ENCODE measurements at places on chromosomes 5 and 9.

DNA sequence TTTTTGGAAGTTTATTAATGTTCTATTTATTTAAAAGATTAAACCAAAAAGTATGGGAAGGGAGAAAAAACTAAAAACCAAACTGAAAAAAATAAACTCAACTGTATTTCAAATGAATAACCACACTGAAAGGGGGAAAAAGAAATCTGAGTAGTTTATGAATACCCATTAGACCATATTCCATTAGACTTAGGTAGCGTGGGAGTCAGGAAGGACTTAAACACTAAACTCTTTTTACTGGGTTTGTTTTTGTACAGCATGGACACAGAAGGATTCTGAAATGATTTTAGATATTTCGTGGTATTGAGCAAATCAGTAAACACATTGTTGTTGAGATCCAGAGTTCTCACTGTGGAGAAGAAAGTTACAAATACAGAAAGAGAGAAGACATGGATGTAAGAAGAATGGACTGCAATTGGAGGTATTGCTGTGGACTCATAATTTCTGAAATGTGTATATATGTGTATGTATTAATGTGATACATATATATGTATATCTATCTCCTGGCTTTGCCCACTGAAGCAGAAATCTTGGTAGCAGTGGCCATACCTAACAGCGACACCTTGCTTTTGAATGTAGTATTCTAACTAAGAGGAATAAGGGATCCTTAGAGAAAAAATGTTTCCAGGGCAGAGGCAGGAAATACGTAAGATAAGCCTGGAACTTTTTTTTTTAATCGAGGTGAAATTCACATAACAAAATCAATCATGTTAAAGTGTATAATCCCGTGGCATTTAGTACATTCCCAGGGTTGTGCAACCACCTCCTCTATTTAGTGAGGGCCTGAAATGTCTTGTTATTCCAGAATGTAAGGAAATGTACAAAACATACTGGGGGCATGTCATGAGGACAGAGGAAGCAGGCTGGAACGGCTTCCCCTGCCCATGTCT, 228.8 kb downstream of the SMARCA2 start:
- no peak for DNase-seq

GRCh38 chr5:136466041-136466415, 100.7 kb upstream of the TRPC7 start:
- no peak for DNase-seq

GRCh38 chr5:6308683-6309082, 69.7 kb downstream of the MED10 start:
- DNase-seq, result no peak

DNA sequence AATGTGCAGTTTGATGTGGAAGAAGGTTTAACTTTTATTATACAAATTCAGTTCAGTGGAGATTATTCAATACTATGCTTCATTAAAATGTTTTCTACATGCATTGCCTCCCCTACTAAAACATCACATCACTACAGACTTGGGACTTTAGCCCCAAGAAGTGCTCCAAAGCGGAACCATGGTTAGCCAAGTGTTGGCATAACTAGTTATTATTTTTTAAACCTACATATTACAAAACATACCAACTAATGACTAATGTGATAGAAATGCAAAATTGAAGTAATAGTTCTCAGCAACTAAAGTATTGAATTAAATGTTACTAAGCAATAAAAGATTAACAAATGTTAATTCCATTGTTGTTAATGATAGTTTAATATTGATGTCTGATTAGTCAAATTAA, 74.5 kb downstream of the XRCC4 start:
- no peak for DNase-seq

DNA sequence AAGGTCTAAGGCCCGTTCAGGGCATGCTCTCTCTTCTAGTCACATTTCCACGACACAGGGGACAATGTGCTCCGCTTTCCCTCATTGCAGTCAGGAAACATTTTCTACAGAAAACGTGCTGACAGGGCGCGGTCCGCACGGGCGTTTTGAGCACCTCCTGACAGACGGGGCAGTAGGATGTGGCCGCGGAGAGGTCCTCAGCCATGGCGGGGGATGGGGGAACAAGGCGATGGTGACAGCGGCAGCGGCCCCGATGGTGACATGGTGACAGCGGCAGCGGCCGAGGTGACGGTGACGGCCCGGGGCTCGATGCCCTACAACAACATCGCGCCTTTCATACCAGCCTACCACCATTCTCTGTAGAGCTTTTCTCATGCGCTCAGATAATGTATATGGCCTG, 4.1 kb downstream of the PLPP1 start:
- no peak for DNase-seq

DNA sequence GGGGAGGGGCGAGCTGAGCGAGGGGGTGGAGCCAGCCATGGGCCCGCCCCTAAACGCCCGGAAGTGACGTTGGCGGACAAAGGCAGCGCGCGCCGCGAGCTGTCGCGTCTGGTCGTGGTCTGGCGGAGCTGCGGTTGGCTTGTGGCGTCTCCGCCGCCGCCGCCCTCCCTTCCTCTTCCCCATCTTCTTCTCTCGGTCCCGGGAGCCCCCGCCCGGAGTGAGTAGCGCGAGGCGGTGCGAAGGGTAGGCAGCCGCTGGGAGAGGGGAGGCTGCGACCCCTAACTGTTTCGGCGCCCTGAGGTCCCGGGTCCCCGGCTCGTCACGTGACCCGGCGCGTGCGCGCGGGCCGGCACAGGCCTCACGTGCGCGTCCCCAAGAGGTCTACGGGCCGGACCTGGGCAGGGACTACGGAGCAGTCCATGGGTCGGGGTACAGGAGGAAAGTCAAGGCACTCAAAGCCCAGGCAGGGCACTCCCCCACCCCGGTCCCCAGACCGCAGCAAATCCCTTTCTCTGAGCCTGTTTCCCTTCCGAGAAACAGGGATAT, at the start of gene NTMT1:
TSS of gene NTMT1 (plus strand) at position 85 of the 546 bp plus-strand sequence. CDS start 6,541 bp downstream, outside the sequence.
- peak; percentile 54 for DNase-seq

GRCh38 chr5:113367586-113367985, 67.2 kb downstream of the TSSK1B start:
- no peak for DNase-seq

DNA sequence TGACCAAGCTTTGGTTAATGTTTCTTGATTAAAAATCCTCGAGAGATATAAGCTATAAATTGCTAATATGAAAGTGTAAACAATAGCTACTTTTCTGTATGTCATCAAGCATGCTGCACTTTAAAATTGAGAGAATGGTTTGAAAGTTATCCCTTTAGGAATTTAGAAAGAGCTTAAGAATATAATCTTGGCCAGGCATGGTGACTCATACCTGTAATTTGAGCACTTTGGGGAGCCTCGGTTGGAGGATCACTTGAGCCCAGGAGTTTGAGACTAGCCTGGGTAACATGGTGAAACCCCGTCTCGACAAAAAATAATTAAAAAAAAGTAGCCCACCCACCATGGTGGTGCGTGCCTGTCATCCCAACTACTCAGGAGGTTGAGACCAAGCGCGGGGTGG, 12.2 kb upstream of the MROH2B start:
- DNase-seq, result no peak

GRCh38 chr9:33782395-33783152, 12.8 kb upstream of the PRSS3 start:
- no peak for DNase-seq

DNA sequence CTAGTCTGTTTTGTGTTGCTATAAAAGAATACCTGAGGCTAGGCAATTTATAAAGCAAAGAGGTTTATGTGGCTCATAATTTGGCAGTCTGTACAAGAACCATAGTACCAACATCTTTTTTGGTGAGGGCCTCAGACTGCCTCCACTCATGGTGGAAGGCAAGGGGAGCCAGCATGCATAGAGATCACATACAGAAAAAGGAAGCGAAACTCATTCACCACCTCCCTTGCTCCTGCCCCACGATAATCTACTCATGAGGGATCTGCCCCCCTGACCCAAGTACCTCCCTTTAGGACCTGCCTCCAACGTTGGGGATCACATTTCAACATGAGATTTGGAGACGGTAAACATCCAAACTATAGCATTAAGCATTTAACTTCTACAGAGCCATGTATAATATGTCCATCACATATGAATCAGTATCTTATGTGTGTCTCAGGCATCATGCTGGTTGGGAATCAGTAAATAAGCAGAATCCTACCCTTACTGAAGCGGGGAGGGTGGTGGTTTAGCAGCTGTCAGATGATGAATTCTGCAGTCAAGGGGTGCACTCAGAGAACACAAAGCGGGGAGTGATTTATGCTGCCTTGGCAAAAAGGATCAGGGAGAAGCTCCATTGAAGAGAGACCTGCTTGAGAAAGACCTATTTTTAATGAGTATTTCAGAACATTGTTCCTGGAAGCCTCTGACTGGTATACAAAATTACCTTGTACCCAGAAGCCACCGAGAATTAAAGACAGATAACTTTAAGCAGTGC, 34.8 kb downstream of the HMGXB3 start:
- DNase-seq, result no peak

DNA sequence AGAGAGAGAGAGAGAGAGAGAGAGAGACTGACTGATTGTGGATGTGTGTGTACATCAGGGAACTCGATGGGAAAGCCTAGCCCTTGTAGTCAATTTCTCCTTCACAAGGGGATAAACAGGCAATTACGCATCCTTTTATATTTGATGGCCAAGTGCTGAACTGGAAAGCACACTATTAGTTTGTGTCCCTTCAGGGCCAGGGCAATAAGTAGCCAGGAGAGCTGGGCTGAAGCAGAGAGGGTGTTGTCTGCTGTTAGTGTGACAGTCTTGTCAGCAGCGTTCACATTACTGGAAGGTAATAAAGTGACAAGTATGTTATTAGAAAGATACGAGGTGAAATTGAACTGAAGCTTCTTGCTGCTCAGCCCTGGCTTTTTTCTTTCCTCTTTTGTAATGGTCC, 457.7 kb downstream of the BNC2 start:
- DNase-seq, result no peak

GRCh38 chr5:1337489-1338195, 7.3 kb downstream of the CLPTM1L start:
- DNase-seq, result no peak

DNA sequence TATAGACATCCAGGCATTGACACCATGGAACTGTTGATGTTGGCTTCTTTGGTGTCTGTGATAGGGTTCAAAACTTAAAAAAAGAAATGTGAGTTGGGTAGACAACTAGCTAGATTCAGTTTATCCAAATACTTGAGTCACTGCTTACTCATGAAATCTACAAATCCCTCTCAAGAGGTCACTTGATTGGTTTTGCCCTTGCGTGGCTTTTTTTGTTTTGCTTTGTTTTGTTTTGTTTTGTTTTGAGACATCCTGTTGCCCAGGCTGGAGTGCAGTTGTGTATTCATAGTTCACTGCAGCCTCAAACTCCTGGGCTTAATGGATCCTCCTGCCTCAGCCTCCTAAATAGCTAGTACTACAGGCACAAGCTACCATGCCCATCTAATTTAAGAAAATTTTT, 10.5 kb upstream of the ENTREP1 start:
- DNase-seq, result no peak

DNA sequence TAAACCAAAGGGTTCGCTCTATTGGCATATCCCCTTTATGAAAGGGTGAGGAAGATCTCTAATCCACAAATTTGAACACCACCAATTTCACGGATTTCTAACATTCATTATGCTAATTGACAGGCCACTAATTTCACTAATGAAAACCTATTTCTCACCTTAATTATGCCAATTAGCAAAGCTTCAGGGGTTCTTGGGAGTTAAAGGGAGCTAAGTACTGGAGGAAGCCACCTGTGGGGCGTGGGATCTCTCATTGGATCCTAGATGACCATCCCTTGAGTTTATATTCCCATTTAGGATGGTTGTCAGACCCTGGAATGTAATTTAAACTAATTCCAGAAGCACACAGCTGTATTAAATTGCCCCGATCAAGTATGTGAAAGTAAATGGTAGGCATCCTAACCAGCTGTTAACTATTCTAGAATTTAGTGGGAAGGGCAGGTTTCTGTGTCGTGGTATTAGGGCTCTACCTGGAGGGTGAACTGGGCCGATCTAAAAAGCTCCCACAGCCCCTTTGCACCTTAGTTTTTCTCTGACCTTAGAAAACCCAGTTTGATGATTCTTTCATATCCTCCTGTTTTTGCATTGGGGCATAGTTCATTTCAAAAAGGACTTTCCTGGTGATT, 77.1 kb downstream of the C9orf152 start:
- no peak for DNase-seq

DNA sequence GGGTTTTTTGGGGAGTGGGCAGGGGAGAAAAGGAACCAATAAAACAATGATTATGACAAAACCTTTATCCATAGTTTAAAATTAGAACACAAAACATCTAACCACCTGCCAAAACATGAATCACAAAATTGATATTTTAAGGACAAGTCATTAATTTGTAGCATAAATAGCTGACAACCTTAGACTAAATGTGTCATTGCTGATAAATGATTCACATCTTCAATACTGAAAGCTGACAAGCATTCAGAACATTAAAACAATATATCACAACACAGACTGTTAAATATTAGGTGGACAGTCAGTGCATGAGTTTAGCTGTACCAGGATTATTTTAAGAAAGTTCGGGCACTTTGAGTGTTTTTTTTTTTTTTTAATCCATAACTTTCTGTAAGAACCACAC, 71.5 kb downstream of the NR3C1 start:
- no peak for DNase-seq

- no peak for DNase-seq
Measured at GRCh38 chr9:89951675-89952074, 346.9 kb downstream of the GADD45G start.

DNA sequence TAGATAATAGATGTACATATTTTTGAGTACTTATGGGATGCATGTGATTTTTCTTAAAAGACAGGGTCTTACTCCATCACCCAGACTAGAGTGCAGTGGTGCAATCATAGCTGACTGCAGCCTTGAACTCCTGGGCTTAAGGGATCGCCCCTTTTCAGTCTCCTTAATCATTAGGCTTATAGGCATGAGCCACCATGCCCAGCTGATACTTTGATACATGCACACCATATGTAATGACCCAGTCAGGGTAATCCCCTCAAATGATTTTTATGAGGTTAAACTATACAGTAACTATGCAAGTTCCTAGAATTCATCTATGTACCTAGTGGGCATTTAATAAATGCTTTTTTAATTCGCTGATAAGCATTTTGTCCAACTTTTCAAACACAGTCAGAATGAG, 292.3 kb downstream of the DTWD2 start:
- no peak for DNase-seq

- DNase-seq, result no peak
Measured at GRCh38 chr5:64767959-64768357, 533 bp downstream of the SREK1IP1 start.

GRCh38 chr9:74458832-74459231, 38.3 kb upstream of the RORB start:
- DNase-seq, result no peak

Data from NCI-H1930 (cell line).